Stimulated activated CD4-positive, alpha-beta T cell treated with anti-CD3 and anti-CD28 coated beads, Interleukin-4, amount 100 ng/mL, for 48 hours (primary cell): ENCODE measurements at places on chromosomes 1 and 21.

DNA sequence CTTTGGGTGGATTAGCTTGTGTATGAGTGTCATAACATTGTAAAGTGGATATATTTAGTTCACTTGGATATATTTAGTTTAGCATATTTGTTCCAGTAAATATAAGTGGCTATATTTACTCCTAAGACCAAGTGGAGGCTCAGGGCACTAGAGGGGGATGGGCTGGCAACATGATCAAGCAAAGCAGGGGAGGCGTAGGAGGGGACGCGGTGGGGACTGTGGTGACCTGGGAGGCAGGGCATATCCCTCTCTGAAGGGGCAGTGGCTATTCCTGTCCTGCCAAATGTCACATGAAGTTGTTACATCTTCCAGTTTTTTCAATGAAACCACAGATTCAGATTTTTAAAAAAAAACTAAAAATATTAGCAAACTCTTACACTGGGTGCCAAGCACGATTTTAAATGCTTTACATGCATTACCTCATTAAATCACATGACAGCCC is 51.9 kb upstream of the EDN2 start:
- no peak for DNase-seq

DNA sequence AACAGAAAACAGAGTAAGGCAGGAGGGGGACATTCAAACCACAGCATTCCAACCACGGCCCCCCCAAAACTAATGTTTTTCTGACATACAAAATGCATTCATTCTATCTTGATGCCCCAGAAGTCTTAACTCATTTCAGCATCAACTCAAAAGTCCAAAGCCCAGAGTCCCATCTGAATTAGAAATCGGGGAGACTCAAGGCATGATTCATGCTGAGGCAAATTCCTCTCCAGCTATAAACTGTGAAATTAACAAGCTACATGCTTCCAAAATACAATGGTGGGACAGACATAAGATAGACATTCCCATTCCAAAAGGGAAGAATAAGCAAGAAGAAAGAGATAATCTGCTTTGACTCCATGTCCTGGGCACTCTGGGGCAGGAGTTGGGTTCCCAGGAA is 73.9 kb downstream of the KCNJ15 start:
- no peak for DNase-seq

GRCh38 chr1:163241746-163242145 is 39.0 kb upstream of the RGS5 start:
- DNase-seq: no peak

DNA sequence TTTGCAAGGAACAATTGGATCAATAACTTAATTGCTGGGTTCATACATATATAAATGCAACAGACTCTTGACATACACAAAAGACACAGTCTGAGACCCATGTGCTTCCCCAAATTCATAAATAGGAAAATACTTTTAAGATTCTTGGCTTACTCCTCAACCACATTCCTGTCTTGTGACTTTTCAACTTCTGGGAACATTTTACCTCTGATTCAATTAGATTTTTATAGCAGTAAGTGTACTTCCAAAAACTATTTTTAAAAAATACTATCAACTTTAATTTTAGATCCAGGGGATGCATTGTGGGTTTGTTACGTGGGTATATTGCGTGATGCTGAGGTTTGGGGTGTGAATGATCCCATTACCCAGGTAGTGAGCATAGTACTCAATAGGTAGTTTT is 406.7 kb downstream of the RPS6KC1 start:
- DNase-seq: no peak

- DNase-seq: no peak
Observed at GRCh38 chr1:199898654-199899053, 128.9 kb upstream of the NR5A2 start.

- no peak for DNase-seq
Observed at GRCh38 chr1:232464325-232464724, 165.6 kb downstream of the SIPA1L2 start.

- DNase-seq: no peak
Observed at GRCh38 chr1:56872597-56872996, 18.0 kb downstream of the C8A start.

GRCh38 chr1:197683895-197684553 is 91.3 kb downstream of the DENND1B start:
- DNase-seq: no peak
